ENCODE measurements at places on chromosomes 11 and 22. TPM values are rescaled to one million over a fixed set of nuclear protein-coding genes. Genes with fewer than 3 reads are reported as not detected.

- DNase-seq = no peak
Measured at GRCh38 chr22:43616645-43617044, 195.5 kb downstream of the EFCAB6 start.

GRCh38 chr11:82811369-82811768 is 77.7 kb upstream of the FAM181B start:
- DNase-seq = no peak

- no peak for DNase-seq
Measured at GRCh38 chr11:100630898-100631297, 56.2 kb upstream of the ARHGAP42 start.

GRCh38 chr11:104390651-104391050 is 226.7 kb upstream of the PDGFD start:
- DNase-seq = peak; percentile 58

- no peak for DNase-seq
Measured at GRCh38 chr11:45392154-45392553, 106.0 kb upstream of the SYT13 start.

GRCh38 chr11:128239306-128239705 is 348.1 kb downstream of the ETS1 start:
- DNase-seq = no peak

DNA sequence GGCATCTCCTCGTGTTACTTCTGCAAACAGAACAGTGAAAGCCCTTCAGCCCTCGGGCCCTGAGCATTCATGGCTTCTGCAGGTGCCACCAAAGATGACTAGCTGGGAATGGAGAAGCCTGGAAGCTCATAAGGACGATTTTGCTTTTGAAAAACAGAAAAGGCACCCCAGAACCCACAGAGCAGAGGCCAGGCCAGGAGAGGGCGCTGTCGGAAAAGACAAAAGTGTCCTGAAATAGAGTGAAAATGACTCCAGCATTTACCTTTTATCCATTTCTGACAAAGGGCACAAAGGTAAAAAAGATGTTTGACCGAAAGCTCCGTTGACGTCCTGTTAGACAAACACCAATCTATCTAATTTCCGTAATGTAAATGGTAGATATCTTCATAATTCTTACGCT is 37.6 kb downstream of the ZNF195 start:
- DNase-seq = no peak

DNA sequence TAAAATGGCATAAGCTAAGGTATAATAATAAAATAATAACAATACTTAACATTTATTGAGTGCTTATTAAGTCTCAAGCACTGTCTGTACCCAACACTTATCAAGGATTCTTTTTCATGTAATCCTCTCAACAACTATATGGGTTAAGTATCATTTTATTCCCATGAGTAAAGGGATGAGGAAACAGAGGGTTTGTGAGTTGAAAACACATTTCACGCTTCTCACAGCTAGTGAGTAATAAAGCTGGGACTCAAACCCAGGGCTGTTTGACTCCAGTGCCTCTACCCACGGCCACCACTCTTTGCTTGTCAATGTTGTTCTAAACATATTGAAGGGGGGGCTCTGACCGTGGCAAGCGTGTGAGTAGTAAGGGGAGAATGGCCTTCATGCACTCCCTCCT is 8.7 kb downstream of the CD3E start:
- DNase-seq = no peak

GRCh38 chr11:4433856-4434255 is 15.2 kb upstream of the OR52K2 start:
- no peak for DNase-seq

DNA sequence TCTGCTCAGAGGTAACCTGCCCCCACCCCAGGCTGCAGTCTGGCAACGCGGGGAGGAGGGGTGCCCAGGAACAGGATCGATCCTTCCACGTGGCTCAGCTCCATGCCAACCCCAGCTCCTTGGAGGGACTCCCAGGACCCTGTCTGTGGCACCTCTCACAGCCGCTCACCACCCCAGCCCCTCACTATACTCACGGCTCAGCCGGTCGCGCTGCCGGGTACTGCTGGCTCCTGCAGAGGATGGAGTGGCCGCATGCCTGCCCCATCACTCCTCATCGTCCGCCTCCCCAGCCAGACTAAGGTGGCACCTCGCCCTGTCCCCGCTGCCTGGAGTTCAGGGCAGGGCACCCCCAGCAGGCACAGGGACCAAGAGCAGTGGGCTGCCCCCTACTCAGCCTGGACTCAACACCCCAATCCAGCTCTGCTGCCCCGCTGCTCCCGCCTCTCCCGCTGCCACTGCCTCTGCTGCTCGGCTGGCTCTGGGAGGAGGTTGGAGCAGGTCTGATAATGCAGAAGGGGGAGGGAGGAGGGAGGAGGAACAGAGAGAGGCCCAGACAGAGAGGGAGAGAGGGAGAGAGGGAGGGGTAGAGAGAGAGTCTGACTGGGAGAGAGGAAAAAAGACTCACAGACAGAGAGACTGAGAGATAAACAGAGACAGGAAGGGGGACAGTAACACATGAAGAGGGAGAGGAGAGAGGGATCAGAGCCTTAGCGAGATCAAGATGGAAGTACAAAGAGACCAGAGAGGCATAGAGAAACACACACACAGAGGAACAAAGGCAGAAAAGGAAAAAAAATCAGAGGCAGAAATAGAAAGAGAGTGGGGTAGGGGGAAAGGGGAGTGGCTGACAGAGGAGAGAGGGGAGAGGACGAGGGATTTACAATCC is at the start of gene PDE2A:
Gene PDE2A (minus strand): TSS at position 480 of the 886 bp plus-strand sequence. CDS start 215 bp downstream, at position 265.
- no peak for DNase-seq

- no peak for DNase-seq
Measured at GRCh38 chr22:43356881-43357280, 13.7 kb upstream of the SCUBE1 start.

TAGLN gene
- total RNA-seq = 48.3 TPM

DDIAS gene
- total RNA-seq = 30.1 TPM

IFITM2 gene
- total RNA-seq = 22.6 TPM

RIMBP3B gene
- total RNA-seq = 0.65 TPM

MAPK1 gene
- total RNA-seq = 40.6 TPM

PLAAT3 gene
- 60.1 TPM for total RNA-seq
